ENCODE measurements at places on chromosomes 5 and 9.
A peak's percentile ranks its signal among the peaks of the same experiment; 100 is the strongest.

- no peak for DNase-seq
Observed at GRCh38 chr9:21945606-21946005, 48.6 kb downstream of the CDKN2A start.

- peak; percentile 41 for DNase-seq
Observed at GRCh38 chr5:111742177-111742994, 14.6 kb downstream of the NREP start.

DNA sequence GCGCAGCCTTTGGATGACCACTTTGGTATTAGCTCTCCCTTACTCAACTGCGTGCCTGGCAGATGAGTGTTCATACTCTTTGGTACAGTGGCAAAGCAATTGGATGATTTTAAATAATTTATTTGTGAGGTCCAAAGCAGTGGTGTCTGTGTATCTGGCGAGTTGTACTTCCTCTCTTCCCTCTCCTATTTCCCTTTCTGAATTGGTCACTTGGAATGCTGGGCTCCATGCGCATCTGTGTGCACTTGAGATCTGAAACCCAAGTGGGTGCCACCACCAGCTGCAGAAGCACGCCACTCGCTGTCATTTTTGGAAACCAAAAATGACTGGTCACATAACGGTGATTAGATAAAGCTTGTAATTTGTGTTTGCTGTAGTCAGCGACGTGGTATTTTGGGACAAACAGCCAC is 386.0 kb upstream of the KLF4 start:
- no peak for DNase-seq

DNA sequence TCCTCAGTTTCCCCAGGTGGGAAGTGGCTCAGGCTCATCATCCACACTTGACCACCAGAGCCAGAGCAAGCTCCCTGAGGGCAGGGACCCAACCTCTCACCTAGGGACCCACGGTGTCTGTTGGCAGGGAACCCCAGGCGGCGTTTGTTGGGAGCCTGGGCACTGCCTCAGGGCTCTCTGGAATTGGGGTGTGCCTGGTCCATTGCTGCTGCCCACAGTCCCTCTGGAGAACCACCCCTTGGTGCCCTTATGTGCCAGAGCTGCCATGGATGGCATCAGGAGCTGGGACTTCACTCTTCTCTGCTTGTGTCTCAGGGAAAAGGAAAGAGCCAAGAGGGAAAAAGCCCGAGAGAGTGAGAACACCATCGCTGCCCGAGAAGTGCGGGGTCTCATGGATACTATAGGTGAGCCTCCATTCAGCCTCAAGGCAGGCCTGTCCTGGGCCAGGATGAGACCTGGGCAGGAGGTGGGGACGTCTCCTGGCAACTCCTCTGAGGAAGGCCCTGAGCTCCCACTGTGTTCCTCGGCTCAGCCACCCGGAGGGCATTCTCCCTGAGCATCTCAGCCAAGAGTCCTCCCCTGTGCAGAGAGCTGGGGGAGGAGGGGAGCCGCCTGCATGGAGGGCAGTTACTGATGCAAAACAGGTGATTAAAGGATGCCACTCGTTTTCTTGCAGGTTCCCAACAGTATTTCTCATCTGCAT is 4.5 kb downstream of the CCDC180 start:
- DNase-seq, result no peak

DNA sequence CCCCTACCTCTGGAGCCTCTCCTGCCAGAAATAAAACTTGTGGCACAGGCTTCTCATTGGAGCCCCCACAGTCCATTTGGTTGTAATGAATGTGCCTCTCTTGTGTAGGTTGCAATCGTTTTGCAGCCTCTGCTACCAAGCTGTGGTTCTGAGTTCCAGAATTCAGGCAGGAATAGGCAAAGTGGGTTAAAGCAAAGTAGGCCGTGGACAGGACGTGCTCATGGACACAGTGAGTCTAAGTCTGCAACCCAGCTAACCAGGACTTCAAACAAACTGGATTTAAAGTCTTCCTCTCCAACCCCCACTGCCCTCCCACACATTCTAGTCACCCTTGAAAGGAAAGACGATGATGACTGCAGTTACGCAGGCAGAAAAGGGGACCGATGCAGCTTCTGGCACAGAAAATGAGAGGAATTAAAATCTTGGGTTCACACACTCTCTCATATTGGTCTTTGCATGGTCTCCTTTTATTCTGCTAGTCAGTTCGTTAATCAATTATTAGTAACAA is 260.0 kb downstream of the PIK3R1 start:
- no peak for DNase-seq

All from LNCaP clone FGC (cell line).